Hypothalamus (tissue), 51 donors: ENCODE measurements at places on chromosomes 2 and 18.

- no peak for DNase-seq
Measured at GRCh38 chr2:8422450-8422800, 259.4 kb upstream of the ID2 start.

DNA sequence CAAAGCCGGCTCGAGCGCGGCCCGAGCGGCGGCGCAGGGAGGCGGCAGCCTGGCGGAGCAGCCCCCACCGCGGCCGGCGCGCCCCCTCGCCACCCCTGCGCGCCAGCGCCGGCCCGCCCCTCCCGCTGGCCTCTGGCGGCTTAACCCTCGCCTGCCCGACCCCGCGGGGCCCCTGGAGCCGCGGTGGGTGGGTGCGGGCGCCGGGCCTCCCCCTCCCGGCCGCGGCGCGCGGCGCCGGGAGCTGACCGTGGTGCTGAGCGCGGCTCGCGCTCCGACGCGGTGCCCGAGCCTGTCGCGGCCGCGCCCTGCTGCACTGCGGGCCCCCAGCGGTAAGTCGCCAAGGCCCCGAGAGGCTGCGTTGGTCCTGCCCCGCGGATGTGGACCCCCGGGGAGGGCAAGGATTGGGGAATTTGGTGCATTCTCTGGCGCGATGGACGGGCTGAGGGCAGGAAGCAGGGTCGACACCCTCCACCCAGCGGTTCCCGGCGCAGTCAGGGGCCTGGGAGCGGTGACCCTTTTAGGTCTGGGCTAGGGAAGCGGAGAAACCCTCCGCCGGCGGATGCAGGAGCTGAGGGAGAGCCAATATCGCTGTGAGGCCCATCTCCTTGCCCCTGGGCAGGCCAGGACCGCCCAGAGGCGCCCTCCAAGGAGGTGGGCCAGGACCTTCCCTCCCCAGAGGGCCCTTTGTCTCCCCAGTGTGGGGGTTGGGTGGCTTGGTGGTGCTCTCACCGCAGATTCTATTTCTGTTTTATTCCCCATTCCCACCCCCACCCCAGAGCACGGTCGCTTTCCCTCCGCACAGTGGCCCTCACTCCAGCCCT lies 923 bp downstream of the AMER3 start:
- no peak for DNase-seq

- no peak for DNase-seq
Measured at GRCh38 chr2:195442458-195443175, 214.4 kb upstream of the SLC39A10 start.

DNA sequence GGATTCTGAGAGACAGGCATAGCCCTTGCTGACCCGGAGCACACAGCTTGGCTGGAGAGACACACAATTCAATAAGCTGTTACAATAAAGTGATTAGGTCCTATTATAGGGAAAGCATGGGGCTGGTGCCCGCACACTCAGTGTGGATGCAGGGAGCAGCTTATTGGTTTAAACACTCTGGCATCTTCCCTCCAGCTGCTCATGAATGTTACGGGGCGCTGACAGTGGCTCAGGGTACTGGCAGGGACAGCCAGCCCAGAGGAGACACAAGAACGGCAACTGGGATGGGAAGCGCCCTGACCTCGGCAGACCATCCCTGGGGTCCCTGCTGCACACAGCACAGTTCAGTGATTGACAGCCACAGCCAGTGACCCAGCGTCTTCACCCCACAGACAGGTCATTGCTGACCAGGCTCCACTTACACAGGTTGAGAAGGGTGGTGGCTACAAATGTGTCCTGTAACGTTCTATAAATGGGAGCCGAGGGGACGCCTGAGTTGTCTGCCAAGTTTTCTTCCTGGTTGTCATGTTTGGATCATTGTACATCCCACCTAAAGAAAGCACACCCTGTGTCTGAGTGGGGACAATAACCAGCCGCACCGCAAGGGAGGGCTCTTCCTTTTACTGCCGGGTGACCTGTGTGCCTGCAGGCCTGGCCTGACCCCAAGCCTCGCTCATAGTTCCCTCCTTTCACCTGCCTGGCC lies 60.3 kb downstream of the SH3BP4 start:
- peak; percentile 41 for DNase-seq

- no peak for DNase-seq
Measured at GRCh38 chr2:182642328-182642727, 73.7 kb upstream of the DNAJC10 start.

DNA sequence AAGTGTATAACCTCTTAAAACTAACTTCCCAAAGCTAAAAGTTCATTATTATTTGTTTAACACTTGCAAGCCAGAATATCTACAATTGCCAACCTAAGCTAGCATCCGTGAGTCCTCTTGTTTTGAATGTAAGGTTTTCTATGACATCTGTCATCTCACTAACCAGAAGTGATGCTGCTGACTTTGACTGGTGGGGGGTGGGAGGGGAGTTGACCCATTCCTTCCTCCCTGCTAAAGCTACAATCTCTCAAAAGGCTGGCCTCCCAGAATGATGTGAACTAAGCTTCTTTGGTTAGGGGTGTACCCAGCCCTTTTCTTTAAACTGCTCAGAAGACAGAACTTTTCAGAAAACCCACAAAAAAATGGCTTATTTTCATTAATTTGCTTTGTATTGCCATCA lies 280.6 kb downstream of the ZEB2 start:
- DNase-seq: no peak

- no peak for DNase-seq
Measured at GRCh38 chr2:234913208-234913626, 38.6 kb upstream of the SH3BP4 start.

DNA sequence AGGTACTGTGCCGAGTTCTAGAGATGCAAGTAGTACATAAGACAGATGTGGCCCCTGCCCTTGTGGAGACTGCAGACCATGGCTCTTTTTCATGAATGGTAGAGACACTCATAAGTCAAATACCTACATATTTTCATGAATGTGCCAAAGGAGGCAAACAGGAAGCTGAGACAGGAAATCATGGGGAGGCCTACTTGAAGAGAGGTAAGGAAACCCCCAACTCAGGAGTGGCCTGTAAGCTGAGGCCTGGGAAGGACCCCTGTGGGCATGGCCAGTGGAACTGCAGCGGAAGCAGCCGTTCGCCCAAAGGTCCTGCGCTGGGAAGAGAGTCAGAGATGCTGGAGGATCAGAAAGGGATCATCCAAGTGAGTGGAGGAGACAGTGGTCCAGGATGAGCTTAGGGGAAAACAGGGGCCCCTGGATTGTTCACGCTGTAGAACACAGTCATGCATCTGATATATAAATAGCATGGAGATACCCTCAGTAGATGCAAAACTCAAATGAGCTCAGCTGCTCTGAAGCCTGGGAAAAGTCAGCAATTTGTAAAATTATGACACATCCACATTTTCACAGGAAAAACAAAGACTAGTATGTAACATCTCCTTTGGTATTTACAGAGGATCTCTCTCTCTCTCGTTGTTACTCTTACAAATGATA lies 228.9 kb downstream of the NEDD4L start:
- no peak for DNase-seq

DNA sequence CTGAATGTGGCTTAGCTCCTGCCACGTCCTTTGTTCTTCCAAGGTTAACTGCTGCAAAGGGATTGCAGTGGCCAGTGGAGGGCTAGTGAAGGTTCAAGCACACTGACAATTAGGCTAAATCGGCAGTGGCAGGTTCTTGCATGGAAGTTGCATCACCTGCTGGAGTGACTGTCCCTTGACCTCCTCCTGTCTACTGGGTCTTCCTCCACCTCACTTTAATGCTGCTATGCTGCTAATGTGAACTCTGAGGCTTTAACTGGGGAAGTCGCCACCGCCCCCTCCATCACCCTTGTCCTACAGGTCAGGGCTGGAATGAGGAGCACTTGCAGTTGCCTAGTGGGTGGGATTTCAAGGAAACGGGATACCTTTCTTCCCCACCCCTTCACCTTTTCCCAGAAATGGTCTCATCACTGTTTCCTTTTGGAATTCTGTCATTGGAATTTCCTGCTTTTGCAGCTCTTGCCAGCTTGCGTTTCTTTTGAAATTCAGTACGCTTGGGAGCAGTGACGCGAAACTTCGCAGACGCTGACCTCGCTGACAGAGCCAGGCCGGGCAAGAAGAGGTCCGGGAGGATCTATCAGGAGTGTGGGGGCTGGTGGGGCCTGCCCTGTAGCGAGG lies 150.3 kb downstream of the SH3RF3 start:
- no peak for DNase-seq

- no peak for DNase-seq
Measured at GRCh38 chr2:186486651-186487647, 889 bp downstream of the ZC3H15 start.

GRCh38 chr2:68926796-68927195 lies 25.9 kb downstream of the GKN2 start:
- no peak for DNase-seq

GRCh38 chr2:18049325-18049724 lies 170.9 kb downstream of the KCNS3 start:
- no peak for DNase-seq

DNA sequence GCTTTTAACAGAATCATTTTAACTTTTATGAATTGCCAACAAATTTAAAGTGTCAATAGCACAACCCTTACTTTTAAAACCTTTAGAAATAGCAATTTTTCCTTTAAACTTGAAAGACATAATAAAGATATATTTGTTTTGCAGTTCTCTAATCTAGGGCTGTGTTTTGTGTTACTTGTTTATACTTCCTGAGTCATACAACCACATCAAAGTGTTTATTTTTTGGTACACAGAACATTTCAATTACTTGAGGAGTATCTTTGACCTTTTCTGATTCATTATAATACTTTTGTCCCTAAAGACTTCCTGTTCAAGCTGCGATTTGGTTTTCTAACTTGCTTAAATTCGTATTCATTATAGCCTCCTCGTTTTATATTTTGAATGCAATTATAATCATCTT lies 21.8 kb downstream of the TYW5 start:
- DNase-seq: no peak

- DNase-seq: no peak
Measured at GRCh38 chr2:213069531-213069930, 81.9 kb downstream of the IKZF2 start.

- no peak for DNase-seq
Measured at GRCh38 chr2:192236136-192236535, 41.4 kb upstream of the TMEFF2 start.

GRCh38 chr2:163044114-163044513 lies 205.5 kb upstream of the KCNH7 start:
- DNase-seq: no peak

GRCh38 chr2:186751790-186752189 lies 57.9 kb downstream of the FAM171B start:
- DNase-seq: no peak
